CD4-positive, alpha-beta T cell treated with Interleukin-4 for 1 hour (primary cell): ENCODE measurements at places on chromosomes 5 and 9.
A peak's percentile ranks its signal among the peaks of the same experiment; 100 is the strongest.

DNA sequence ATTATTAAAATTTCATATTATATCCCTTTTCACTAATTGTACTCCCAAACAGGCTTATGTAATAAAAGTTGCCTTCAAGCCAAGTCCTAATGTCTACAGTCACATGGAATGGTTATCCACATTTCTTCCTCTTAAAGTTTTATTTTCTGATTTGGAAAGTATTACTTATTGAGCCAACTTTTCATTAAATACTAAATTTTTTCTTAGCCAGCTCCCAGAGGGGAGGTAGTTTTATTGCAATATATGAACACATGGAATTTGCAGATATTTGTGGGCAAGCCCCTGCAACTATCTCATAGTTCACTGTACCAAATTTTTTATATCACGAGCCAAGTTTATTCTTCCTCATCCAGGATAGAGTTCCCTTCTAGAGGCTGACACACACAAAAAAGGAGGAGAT lies 332.8 kb upstream of the PTGER4 start:
- DNase-seq = no peak

DNA sequence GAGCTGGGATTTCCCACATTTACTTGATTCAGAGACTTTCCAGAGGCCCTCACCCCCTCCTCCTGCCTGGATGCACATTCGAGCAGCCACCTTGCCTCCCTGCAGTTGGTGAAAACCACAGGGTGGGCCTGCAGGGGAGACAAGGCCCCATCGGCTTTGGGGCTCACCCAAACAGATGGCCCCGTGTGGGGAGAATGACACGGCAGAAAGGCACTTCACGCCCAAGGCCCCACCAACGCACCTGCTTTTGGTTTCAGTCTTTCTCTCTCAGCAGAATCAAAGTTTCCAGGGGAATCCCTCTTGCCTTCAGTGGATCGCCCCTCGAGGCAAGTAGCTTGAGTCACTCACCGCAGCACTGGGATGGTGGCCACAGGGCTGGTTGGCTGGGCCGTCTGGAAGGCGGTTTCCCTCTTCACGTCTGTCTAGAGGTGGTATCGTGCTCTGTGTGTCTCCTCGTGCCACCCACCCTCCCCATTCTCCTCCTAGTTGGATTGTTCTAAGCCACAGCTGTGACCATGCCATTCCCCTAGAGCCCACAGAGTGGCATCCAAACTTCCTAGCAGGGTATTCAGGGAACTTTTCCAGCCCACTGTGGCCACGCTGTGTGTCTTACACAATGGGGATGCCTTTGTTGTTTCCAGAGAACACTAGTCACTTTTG lies 31.8 kb downstream of the SEC61B start:
- peak; percentile 52 for DNase-seq

DNA sequence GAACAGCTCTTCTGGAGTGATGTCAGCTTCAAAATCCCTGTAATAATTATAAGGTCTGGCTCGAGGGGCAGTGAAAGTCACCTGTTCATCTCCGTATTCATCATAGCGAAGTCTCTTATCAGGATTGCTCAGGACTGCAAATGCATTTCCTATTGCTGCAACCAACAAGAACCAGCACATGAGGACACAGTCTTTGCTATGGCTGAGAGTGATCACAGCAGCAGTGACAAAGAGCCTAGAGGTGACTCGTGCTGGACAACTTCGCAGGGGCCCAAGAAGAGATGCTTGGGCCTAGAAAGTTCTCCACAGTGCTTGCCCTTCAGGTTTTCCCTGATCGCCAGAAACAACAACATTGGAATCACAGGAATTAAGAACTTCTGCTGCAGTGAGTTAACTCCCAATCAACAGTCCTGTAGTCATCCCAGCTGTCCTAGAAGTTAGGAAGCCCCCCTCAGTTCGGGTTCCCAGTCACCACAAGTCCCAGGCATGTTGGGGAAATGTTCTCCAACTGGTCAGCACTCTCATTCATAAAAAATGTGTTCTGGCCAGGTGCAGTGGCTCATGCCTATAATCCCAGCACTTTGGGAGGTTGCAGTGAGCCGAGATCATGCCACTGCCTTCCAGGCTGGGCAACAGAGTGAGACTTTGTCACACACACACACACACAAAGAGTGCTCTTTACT lies 13.0 kb downstream of the DNAJC18 start:
- no peak for DNase-seq

DNA sequence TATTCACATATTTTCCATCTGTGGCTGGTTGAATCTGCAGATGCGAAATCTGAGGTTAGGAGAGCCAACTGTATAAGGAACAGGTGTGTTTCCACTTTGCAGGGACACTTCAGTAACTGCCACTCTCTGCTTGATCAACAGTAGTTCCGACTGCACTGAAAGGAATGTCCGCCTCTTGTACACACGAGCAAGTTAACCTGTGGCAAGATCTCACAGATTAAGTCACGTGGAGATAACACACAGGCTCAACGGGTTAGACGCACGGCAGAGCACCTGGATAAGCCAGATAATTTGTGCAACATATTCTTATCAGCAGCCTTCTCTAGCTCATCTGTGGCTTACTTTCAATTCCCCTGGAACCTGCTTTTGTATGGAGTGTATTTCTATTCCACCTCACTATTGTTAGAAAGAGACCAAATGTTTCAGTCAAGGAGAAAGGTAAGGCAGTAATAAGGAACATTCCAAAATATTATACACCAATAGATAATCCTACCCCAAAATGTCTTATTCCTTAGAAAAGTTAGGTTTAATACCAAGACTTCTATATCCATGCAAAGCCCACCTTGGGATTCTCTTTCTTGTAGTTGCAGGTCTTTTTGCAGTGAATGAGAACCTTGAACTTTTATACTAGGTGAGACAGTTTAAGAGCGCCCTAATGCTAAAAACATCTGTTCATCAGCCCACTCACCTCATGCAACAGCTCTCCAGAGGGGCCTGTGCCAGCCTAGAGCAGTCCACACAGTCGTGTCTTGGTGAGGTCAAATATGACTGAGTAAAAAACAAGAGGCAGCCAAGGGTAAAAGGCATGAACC lies 6.5 kb upstream of the C9 start:
- no peak for DNase-seq

DNA sequence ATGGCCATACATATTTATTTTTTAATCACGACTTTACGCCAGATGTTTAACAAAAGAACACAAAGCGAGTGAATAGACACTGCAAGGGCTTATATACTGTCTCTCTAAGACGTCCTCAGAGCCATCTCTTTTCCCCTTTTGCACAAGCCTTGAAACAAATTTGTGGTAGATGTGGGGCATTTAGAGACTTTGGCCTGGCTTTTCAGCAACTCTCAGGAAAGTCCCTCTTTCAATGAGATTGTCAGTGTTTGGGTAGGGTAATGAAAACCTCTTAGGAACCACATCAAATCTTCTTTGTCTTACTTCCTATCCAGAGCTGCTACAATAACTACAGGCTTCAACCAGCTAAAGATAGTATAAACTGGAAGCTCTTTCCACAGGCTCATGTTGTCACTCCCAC lies 380.0 kb downstream of the ANXA1 start:
- DNase-seq = no peak

- no peak for DNase-seq
Observed at GRCh38 chr9:125842242-125842641, 95.1 kb downstream of the PBX3 start.

DNA sequence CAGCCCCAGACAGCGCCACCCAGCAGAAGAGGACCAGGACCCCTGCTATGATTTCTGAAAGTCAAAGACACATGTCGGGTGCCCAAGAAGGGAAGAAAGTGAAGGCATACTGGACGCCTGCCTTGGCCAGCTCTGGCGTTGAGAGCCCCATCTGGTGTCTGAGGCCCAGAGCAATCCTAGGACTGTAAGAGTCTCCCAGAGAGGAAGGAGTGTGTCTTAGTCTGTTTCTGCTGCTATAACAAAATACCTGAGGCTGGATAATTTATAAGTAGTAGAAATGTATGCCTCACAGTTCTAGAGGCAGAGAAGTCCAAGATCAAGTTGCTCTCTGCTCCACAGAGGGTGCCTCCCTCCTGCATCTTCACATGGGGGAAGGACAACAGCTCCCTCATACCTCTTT lies 10.8 kb downstream of the RASGEF1C start:
- no peak for DNase-seq

GRCh38 chr5:138702166-138703077 lies 50.8 kb upstream of the CTNNA1 start:
- DNase-seq = no peak

DNA sequence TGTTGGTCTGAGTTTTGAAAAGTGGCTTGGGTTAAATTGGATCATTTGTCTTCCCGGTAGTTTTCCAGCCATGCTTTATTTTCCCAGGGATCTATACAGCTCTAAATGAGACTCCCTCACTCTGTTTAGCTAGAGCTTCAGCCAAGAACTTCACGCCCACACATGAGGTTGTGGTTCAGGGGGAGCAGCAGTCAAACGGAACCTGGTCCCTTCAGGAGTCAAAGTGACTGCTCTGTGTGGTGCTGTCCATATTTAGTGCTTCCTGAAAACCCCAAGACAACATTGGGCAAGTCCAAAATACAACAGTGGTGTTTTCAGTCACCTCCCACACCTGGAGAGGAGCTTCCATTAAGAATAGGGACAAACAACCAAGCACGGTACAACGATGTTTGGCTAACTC lies 90.5 kb downstream of the ANKH start:
- no peak for DNase-seq

DNA sequence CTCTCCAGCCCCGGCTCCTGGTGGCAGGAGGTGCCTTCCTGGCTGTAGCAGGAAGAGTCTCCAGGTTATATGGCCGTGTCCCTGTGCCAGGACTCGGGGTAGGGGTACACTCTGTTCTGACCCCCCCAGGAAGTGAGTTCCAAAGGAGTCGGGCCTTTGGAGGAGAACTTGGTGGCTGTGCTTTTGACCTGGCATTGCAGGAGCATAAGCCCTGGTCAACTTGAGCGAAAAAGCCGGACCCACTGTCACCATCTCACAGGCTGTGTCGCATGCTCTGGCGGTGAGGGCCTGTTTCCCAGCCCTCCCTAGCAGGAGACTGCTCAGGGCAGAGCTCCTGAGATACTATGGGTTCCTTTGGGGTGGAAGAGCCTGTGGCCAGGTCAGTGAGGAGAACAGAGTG lies 36.0 kb downstream of the GADD45G start:
- no peak for DNase-seq

DNA sequence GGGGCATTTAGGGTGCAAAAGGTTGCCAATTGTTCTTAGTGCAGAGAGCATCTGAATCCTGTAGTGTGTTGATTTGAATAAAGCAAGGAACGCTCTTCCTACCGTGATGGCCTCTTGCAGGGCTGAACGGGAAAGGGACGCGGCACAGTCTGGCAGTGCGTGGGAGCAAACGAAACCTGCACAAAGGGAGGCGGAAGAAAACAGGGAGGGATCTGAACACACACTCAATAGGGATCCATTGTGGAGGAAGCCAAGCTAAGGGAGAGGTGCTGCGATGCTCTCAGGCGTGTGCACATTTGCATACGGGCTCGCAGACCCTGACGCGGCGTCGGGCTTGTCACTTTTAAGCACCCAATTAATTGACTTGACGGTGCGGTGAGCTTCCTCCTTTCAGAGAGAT lies 414.0 kb upstream of the IRX1 start:
- no peak for DNase-seq

DNA sequence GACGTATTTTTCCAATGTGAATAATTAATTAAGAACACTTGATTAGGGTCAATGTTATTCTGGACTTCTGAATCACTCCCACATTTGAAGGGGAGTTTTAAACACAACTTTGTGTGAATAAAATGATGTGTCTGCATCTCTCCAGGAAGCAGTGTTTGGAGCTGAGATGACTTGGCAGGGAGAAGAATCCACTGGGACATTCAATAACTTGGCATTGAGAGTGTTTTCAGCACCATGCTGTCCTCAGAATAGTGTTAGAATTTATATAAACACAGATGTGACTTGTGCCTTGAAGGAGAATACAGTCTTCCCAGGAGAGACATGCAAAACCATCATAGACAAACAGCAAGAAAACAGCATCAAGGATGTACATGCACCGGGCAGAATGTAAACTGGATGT lies 32.7 kb upstream of the KCNMB1 start:
- no peak for DNase-seq

GRCh38 chr5:1952021-1952420 lies 69.3 kb upstream of the IRX4 start:
- no peak for DNase-seq

- no peak for DNase-seq
Observed at GRCh38 chr9:115114546-115114945, 3.4 kb downstream of the TNC start.

DNA sequence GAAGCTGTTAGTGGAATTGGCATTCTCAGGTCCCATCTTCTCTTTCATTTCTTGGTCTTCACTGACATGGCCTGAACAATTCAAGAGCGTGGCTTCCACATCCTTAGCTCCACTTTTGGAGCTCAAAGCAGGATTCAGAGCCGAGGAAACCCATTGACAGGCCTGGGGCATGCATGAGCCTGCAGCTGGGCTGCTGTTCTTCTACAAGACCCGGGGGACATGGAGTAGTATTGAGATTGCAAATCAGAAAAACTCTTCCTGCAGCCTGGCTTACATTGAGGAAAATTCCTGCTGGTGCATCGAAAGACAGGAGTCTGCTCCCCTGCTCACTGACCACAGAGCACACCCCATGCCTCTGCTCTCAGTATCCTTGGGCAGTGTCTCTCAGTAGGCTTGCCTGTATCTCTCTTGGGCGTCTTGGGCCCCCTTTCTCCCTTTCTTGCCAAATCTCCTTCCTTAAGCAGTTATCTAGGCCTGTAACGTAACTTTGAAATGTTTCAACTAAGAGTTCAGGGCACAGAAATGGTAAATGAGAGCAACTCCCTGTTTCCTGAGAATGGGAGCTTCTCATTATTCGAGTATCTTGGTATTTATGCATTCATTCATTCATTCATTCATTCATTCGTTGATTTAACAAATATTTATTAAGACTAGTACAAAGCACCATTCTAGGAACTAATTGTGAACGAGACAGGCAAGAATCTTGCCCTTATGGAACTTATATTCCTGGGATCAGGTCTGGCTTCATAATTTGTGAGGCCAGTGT lies 603.6 kb upstream of the CLINT1 start:
- DNase-seq = no peak

GRCh38 chr5:15105799-15106393 lies 234.3 kb upstream of the ANKH start:
- DNase-seq = peak; percentile 28

- no peak for DNase-seq
Observed at GRCh38 chr5:56838409-56839039, 23.2 kb downstream of the MAP3K1 start.

- DNase-seq = no peak
Observed at GRCh38 chr9:87223392-87224246, 274.0 kb upstream of the DAPK1 start.

GRCh38 chr9:81077572-81077971 lies 611.8 kb downstream of the TLE1 start:
- DNase-seq = no peak

DNA sequence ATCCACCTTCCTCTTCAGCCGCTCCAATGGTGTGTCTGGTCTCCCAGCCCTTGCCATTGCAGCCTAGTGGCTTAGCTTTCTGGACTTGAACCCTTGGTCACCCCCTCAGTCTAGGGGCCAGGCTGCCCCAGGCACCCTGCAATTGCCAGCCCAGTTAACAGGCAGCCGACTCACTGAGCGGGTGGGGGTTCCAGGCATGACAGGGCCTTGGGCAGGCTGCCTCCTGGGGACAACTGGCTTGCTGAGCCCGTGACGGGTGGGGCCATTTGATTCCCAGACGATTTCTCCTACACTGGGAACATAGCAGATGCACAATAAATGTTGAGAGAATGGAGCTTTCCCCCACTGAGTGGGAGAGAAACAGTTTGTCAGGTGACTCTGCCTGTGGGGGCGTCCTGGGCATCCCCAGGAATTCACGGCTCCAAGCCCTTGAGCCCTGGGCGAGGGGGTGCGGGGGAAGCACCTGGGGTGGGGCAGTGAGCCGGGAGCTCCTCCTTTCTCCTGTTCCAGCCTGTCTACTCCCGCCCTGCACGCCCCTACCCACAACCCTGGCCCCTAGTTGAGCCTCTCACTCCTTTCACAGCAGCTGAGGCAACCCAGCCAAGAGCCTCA lies 12.6 kb upstream of the AQP7 start:
- DNase-seq = no peak
